ENCODE measurements at places on chromosomes 12 and 14.

- DNase-seq = no peak
Observed at GRCh38 chr14:34662561-34663088, 32.7 kb upstream of the SNX6 start.

DNA sequence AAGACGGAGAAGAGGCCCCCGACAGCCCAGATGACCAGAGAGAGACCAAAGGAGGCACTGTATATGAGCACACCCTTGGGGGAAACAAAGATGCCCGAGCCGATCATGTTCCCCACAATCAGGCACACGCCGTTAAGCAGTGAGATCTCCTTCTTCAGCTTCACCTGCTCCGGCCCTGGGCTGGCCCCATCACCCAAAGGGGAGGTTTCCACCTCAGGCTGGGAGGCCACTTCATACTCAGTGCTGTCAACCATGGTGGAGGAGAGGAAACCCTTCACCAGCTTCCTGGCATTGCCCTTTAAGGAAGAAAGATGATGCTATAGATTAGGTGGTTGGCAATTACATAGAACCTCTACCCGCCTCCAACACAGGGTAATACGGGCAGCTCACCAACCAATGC, 2.1 kb downstream of the SLC7A7 start:
- DNase-seq = no peak

DNA sequence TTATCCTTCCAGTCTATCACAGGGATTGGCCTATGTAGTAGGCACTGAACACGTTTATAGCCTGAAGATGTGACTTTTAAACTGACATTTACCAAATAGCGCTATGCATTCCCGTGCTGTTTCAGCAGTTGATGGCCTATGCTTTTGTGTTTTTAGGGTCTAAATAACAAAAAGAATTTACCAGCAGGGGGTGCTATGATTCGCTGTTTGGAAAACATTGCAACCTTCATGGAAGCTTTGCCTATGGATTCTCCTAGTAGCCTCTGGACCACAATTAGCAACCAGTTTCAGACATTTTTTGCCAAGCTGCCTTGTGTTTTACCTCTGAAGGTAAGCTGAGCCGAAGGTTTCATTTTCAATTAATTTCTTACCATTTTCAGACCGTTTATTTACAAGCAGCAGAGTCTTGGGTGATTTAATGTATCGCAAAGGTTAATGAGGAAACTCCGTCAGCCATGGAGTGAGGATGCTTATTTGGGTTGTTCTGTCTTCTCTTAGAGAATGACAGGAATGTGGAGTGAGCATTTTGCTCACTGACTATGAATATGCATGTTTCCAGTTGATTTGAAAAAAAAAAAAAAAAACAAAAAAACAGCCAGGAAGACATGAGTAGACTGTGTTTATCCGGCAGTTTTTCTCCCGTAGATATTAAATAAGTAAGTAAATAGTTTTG, 133.1 kb downstream of the PRIMA1 start:
- DNase-seq = no peak

DNA sequence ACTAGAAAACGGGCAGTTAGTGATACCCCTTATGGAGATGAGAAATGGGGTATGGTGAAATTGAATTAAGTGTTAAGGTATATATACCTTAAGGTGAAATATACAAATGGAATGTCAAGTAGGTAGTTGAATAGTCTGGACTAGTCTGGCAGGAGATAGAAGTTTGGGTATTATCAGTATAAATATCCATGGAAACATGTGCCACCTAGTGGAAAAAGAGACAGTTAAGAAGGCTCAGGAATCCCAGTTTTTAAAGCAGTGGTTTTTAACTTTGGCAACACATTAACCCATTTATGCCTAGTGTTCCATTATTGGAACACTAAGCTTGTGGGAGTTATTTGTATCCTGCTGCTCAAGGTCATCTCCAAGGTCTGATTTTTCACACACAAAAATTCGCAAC, 38.6 kb upstream of the TPH2 start:
- DNase-seq = no peak

DNA sequence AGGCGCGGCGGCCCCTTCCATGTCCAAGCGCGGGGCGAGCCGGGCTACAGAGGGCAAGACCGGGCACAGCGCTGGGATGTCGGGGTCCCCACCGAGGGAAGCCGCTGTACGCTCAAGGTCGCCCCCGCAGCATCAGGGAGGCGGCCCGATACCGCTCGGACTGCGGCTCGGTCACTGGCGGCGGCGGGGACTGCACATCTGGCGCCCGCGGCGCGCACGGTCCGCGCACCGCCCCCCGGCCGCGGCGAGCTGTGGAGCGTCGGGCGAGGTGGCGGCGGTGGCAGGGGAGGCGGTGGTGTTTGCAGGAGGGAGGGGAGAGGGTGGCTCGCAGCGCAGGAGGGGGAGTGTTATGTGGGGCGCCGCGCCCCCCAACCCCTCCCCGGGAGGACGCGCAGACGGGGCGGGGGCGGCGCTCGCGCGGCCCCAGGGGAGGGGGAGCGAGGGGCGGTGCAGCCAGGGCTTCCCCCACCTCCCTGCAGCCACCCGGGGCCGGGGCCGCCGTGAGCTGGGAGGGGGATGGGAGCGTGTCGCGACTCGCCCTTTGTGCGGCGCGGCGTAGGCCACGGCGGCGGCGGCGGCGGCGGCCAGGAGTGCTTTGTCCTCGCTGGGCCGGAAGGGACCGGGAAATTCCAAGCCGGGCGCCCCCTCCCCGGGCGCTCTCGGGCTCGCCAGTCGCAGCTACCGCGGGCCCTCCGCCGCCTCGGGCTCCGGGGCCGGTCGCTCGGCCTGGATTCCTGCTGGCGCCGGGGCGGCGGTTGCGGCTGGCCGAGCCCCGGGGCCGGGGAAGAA, at the start of gene NUAK1:
NUAK1 (minus strand) TSS at position 322 of the 789 bp plus-strand sequence; CDS start at position 21, 301 bp downstream.
- no peak for DNase-seq

DNA sequence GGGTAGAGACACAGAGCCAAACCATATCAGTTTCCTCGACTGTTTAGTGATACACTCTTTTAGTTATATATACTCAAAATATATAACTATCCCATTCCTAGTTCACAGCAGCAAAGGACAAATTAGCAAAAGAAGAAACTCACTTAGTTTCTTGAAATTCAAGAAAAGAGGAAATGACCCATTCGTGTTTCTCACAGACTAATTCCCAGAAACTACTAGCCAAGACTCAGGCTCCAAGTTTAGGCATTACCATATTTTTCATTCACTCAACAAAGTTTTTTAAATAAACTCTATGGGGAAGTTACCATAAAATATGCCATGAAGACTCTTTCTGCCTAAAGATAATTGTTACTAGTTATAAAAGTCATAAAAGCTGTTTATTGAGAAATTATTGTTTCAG, 152.3 kb upstream of the DAAM1 start:
- no peak for DNase-seq

GRCh38 chr14:94768521-94769390, 1.2 kb downstream of the GSC start:
- no peak for DNase-seq

Data from stimulated activated CD8-positive, alpha-beta memory T cell treated with anti-CD3 and anti-CD28 coated beads, Interleukin-4, amount 100 ng/mL, for 4 hours (primary cell).